ENCODE measurements at places on chromosomes 6 and 20.

- H3K4me3 ChIP-seq: no peak overlapping the region
- H3K27ac ChIP-seq: no peak overlapping the region
- no peak for DNase-seq
- peaks cover 7% of the 10 kb centered on the region for H3K4me1 ChIP-seq
- no peaks in the 10 kb centered on the region for H3K27me3 ChIP-seq
Observed at GRCh38 chr6:159828074-159828473, 28.0 kb downstream of the PNLDC1 start.

DNA sequence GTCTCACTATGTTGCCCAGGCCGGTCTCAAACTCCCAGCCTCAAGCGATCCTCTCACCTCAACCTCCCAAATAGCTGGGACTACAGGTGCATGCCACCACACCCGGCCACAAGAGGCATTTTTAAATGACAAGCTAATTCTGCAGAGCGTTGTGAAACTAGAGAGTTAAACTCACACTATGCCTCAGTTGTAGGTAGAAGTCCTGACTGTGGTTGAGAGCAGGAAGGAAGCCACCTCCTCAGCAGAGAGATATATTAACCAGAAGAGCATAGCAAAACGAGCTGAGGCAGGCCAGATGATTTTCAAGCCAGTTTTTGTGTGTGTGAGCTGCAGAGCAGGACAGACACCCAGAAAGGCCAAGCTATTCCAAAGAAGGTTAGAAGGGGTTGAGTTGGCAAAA is 150.3 kb downstream of the MBOAT1 start:
- DNase-seq: no peak
- H3K27me3 ChIP-seq: no peaks in the 10 kb centered on the region
- H3K27ac ChIP-seq: no peak overlapping the region
- no peaks in the 10 kb centered on the region for H3K36me3 ChIP-seq

DNA sequence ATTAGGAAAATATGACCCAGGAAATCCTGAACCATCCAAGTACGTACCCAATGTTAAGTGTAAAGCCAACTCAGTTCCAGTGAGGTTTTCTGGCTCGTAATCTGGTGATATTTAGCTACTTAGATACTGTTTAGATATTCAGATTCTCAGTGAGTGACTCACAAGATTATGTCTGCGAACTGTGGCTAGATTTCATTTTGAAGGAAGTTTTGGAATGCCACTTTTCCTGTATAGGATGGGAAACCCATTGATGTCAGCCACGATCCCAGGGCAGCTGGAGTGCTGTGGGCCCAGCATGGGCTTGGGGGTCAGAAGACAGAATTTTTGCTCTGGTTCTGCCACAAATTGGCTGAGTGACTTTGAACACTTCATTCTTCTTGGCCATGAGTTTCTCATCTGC is 76.3 kb downstream of the TMEM170B start:
- H3K27ac ChIP-seq: no peak overlapping the region
- no peaks in the 10 kb centered on the region for H3K27me3 ChIP-seq
- no peak for DNase-seq
- no peaks in the 10 kb centered on the region for H3K4me1 ChIP-seq

GRCh38 chr6:170555305-170555704 is 1.1 kb downstream of the TBP start:
- H3K36me3 ChIP-seq: peaks cover 33% of the 10 kb centered on the region
- no peak for DNase-seq
- peak overlapping the region; percentile 98 for H3K27ac ChIP-seq
- no peaks in the 10 kb centered on the region for H3K27me3 ChIP-seq

GRCh38 chr6:6582131-6582530 is 6.4 kb upstream of the LY86 start:
- H3K4me1 ChIP-seq: no peaks in the 10 kb centered on the region
- DNase-seq: no peak
- no peak overlapping the region for H3K27ac ChIP-seq
- no peaks in the 10 kb centered on the region for H3K27me3 ChIP-seq
- no peaks in the 10 kb centered on the region for H3K36me3 ChIP-seq
- H3K4me3 ChIP-seq: no peak overlapping the region

DNA sequence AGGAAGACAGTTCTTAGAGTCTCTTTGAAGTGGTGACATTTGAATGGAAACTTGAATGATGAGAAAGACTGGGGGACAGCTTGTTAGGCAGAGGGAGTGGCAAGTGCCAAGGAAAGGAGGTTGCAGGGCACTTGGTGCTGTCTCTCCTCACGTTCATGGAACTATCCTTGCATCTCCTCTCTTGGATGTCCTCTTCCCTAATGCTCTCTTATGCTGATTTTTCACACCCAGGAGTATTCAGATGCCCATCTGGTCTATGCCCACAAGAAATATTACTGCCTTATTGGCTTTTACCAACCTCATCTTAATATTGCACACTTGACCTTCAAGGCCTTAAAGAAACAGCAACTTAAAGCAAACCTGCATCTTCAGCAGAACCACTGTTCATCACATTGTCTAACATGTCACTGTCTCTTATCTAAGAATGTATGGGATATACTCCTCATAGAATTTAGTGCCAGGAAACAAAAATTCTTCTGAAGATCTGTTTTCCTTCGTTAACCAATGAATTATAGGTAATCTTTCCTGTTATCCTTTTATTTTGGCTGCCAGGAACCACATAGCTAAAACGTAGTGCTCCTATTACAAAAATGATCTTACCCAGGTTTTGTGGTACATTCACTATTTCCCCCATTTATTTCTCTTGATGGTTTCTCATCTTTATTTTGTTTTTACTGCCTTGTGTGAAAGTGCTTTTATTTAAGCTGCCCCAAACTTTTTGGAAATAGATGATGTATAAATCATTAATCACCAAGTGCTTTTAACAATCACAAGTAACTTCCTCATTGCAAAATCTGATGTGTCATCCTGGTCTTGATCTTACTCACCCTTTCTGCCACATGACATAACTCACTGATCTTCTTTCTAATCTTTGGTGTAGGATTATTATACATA is 12.8 kb downstream of the RGS17 start:
- H3K27ac ChIP-seq: no peak overlapping the region
- no peaks in the 10 kb centered on the region for H3K27me3 ChIP-seq
- H3K4me3 ChIP-seq: no peak overlapping the region
- H3K36me3 ChIP-seq: no peaks in the 10 kb centered on the region
- no peak for DNase-seq
- no peaks in the 10 kb centered on the region for H3K4me1 ChIP-seq

DNA sequence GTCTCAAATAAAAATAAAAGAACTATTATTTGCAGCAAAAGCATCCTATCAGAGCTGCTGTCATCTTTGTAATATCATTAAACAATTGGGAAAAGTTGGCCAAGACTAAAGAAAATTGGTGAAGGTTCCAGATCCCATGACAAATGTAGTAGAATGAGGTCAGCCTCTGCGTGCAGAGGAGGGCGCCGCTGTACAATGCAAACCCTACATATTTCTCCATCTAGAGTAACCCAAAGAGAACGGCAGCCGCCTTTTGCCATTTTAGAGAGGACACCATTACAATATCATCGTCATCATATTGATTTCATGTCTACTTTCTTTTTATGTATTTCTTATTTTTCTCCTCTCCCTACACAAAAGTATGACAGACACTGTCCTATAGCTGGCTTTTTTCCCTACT is 59.5 kb downstream of the ZMYND8 start:
- no peak overlapping the region for H3K4me3 ChIP-seq
- no peaks in the 10 kb centered on the region for H3K27me3 ChIP-seq
- peaks cover 15% of the 10 kb centered on the region for H3K4me1 ChIP-seq
- H3K36me3 ChIP-seq: peaks cover 13% of the 10 kb centered on the region

DNA sequence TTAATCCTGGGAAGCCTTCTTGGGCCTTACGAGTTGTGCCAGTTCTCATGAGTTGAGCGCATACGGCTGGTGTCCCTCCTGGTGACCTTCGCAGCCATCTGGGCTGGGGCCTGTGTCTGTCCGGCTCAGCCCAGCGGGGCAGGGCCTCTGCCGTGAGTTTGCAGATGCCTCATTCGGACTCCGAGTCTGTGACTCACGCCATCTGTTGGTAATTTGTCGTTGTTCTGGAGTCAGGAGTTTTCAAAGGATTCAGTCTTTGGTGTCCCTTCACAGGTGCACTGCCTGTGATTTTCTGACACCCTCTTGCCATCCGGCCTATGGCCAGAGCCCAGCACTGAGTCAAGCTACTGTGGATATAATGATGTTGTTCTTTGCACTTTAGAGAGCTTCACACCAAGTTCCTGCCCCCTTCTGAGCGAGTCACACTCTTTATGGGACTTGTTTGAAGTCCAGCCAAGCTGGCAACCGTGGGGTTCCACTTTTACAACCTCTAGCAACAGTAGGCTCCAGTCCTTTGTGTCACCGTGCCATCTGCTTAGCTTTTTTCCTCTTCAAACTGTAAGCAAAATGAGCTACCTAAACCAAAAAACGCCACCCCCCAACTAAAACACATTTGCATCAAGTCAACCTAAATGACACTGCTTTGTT is 175.6 kb downstream of the AIG1 start:
- no peaks in the 10 kb centered on the region for H3K36me3 ChIP-seq
- no peak overlapping the region for H3K4me3 ChIP-seq
- DNase-seq: peak; percentile 73
- H3K4me1 ChIP-seq: peaks cover 4% of the 10 kb centered on the region
- H3K27ac ChIP-seq: peak overlapping the region; percentile 63

DNA sequence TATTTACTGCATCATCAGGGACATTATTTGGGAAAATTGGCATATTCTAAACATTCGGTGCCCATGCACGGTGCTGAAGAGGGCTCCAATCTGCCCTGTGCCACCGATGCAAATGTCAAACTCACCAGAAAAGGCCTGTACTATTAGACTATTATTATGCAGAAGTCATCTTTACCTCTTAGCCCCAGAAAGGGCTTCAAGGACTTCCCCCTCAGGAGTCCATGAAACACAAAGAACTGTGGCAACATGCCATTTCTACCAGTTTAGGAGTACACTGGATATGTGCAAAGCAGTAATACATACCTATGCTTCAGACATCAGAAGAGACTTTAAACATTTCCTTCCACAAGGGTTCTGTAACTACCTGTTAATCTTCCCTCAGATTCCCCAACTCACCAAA is 8.6 kb downstream of the DIDO1 start:
- peaks cover 87% of the 10 kb centered on the region for H3K4me1 ChIP-seq
- H3K27ac ChIP-seq: no peak overlapping the region
- H3K4me3 ChIP-seq: no peak overlapping the region
- no peak for DNase-seq

DNA sequence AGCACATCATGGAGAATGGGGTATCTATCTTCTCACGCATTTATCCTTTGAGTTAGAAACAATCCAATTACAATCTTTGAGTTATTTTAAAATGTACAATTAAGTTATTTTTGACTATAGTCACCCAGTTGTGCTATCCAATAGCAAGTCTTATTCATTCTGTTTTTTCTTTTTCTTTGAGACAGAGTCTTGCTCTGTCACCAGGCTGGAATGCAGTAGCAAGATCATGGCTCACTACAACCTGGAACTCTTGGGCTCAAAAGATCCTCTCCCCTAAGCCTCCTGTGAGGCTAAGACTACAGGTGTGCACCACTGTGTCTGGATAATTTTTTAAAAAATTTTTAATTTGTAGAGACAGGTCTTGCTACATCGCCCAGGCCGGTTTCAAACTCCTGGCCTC is 201.5 kb upstream of the ZNF217 start:
- no peak overlapping the region for H3K4me3 ChIP-seq
- no peaks in the 10 kb centered on the region for H3K27me3 ChIP-seq
- H3K27ac ChIP-seq: no peak overlapping the region
- H3K4me1 ChIP-seq: no peaks in the 10 kb centered on the region
- H3K36me3 ChIP-seq: no peaks in the 10 kb centered on the region

- H3K4me3 ChIP-seq: peak overlapping the region; percentile 46
- no peak for DNase-seq
- H3K27ac ChIP-seq: no peak overlapping the region
- H3K27me3 ChIP-seq: peaks cover 98% of the 10 kb centered on the region
Observed at GRCh38 chr20:21395666-21396598, 1.4 kb downstream of the NKX2-4 start.

DNA sequence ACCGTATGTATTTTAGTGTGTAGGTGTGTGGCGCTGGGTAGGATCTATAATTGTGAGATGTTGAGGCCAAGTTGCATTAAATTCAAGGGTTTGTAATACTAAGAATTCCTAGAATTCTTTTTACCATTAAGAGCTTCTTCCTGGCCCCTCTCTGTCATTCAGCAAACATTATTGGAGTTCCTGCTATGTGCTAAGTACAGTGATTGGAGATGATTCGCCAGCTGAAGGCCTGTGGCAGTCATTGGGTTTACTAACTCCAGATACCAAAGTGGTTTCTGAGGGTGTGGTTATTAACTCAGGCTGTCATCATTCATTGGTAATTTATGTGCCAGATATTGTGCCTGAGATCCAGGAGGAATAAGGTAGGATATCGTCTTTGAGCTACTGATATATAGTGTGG is 167.1 kb downstream of the LAMA2 start:
- H3K4me3 ChIP-seq: no peak overlapping the region
- no peaks in the 10 kb centered on the region for H3K27me3 ChIP-seq
- DNase-seq: no peak
- no peak overlapping the region for H3K27ac ChIP-seq

DNA sequence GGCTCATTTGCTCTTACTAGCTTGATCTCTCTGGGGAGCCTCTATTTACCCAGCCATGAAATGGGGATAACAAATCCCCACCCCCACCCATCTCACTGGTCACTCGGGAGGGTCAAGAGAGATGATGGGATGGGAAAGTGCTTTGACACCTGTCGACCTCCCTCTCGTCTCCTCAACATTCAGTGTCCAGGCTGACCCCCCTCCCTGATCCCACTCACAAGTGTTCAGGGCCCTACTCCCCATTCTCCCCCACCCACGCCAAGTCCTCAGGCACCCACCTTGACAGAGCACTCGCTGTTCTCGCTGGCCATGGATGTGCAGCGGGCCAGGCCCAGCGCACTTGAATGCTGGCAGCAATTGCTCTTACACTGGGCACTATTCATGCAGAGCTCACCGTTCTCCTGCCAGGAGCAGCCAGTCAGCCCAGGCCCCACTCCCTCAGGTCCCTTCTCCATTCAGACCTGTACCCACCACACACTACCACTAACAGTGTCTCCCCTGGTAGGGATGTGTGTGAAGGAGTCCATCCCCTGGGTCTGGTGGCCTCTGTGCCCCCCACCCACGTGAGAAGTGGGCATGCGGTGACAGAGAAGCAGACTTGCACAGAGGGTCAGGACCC is 1.6 kb downstream of the CLPS start:
- H3K4me1 ChIP-seq: no peaks in the 10 kb centered on the region
- H3K4me3 ChIP-seq: no peak overlapping the region
- no peaks in the 10 kb centered on the region for H3K36me3 ChIP-seq
- no peak for DNase-seq
- H3K27ac ChIP-seq: no peak overlapping the region

All from psoas muscle (tissue), 8 donors.